Activated CD4-positive, alpha-beta T cell treated with anti-CD3 and anti-CD28 coated beads, Interleukin-2, amount 10 ng/mL, durations not matched to agents 7 days and 5 days (primary cell): ENCODE measurements at places on chromosomes 13 and 19. TPM values are rescaled to one million over a fixed set of nuclear protein-coding genes. Genes with fewer than 3 reads are reported as not detected.

Gene SPTBN4
- 0.50 TPM for total RNA-seq

Gene TLE6
- 1.6 TPM for total RNA-seq

Gene KLK12
- total RNA-seq, result not detected

Gene OR7D2
- not detected for total RNA-seq

- no peak overlapping the region for H3K4me3 ChIP-seq
- DNase-seq, result no peak
- H3K36me3 ChIP-seq, result no peaks in the 10 kb centered on the region
- H3K4me1 ChIP-seq, result no peaks in the 10 kb centered on the region
These were observed 148.9 kb downstream of the SOX1 start for GRCh38 chr13:112215871-112216270.

- H3K27me3 ChIP-seq, result no peaks in the 10 kb centered on the region
- DNase-seq, result no peak
- peak overlapping the region; percentile 89 for H3K4me3 ChIP-seq
These were observed 716 bp downstream of the SH2D3A start for GRCh38 chr19:6766357-6767080.

- H3K4me3 ChIP-seq, result peak overlapping the region; percentile 70
- H3K4me1 ChIP-seq, result peaks cover 21% of the 10 kb centered on the region
- peak overlapping the region; percentile 73 for H3K27ac ChIP-seq
- peaks cover 38% of the 10 kb centered on the region for H3K36me3 ChIP-seq
These were observed 24.8 kb downstream of the ZNF473 start for GRCh38 chr19:50050406-50051227.

DNA sequence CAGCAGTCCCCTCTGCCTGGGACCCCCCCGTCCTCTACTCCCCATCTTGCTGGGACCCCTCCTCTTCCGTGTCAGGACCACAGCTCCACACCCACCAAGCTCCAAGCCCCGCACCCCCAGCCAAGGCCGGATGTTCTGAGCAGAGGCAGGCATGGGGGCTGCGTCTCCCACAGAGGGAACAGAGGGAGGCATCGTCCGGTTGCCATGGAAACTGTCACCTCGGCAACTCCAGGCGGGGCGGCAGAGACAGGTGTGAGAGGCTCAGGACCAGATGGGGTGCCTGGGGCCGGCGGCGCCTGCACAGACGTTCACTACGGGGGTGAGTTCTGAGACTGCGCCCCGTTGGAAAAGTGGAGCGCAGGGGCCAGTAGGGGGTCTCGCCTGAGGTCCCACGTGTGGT is 5.4 kb downstream of the RNU6-9 start:
- H3K36me3 ChIP-seq, result peaks cover 20% of the 10 kb centered on the region
- no peaks in the 10 kb centered on the region for H3K27me3 ChIP-seq
- H3K4me3 ChIP-seq, result no peak overlapping the region

DNA sequence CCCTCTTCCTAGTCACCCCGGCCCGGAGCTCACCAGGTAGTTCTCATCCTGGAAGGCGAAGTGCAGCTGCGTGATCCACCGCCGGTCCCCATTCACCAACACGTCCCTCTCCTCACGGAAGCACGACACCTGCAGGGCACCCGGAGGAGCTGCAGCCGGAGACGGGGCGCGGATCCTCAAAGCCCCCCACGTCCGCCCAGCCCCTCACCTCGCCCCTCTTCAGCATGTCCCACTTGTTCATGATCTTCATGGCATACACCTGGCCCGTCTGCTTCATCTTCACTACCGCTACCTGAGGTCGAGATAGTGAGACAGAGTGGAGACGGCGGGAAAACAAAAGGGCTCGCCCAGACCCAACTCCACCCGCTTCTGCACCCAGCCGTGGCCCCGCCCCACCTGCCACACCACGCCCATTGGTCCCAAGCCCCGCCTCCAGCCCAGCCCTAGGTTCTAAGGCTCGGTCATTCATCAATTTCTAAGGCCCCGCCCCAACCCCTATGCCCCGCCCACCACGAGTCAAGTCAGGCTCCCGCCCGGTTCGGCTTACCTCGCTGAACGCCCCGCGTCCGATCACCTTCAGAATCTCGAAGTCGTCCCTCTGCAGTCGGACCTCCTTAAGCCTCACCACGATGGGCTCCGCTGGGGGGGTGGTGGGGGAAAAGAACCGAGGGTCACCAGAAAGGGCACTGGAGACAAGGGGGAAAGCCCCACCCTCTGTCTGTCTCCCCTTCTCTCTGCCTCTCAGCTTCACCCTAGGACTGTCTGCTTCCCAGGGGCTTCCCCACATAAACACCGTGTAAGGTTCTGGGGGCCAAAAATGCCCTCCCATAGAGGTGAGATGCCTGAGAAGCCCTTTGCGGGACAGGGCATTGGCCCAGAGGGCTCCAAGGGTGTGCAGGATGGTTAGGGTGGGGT is 2.8 kb downstream of the DMPK start:
- peak; percentile 82 for DNase-seq
- H3K27ac ChIP-seq, result no peak overlapping the region
- peaks cover 9% of the 10 kb centered on the region for H3K36me3 ChIP-seq
- peak overlapping the region; percentile 67 for H3K4me3 ChIP-seq
- peaks cover 17% of the 10 kb centered on the region for H3K27me3 ChIP-seq

DNA sequence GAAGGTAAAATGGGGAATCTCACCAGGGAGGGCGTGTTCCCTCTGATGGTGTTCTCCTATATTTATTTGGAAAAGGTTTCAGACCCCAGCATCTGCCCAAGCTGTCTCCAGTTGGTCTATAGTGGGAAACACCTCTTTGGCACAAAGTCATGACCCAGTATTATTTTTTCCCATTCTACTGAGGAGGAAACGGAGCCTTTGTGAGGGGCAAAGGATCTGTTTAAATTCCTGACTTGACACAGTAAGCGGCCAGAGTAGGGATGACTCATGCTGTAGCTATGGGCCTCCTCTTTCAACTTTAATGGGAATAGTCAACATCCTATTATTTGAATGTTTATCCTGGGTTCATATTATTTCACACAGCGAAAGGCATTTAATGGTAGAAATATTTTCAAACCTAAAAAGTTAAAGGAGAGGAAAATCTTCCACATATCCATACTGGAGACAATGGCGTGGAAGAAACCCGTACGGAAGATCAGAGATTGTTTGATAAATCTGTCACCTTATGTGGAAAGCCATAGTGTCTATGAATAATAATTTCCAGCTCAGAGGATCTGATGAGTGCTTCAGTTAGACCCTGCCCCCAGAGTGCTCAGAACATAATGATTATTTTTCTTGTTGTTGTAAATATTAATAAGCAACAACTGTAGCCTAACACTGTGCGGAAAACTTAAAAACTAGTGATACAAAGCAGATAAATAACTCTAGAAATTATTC is 126.0 kb downstream of the FOXO1 start:
- H3K27me3 ChIP-seq, result no peaks in the 10 kb centered on the region
- H3K27ac ChIP-seq, result no peak overlapping the region
- DNase-seq, result no peak

DNA sequence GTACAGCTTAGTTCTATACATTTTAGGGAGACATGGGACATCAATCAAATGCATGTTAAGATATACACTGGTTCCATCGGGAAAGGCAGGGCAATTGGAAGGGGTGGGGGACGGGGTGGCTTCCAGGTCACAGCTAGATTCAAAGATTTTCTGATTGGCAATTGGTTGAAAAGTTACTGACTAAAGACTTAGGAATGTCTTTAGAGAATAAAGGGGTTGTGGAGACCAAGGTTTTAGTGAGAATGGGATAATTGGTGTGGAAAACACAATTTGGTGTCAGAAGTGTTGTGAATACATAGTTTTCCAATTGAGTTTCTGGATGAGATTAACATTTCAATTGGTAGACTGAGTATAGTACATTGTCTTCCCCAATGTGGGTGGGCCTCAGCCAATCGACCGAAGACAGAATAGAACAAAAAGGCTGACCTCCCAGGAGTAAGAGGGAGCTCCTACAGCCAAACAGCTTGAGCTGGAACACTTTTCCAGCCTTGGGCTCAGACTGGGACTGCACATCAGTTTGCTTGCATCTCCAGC is 988 bp upstream of the CCDC169 start:
- no peak overlapping the region for H3K27ac ChIP-seq
- peaks cover 9% of the 10 kb centered on the region for H3K36me3 ChIP-seq
- no peak for DNase-seq
- peaks cover 13% of the 10 kb centered on the region for H3K4me1 ChIP-seq

DNA sequence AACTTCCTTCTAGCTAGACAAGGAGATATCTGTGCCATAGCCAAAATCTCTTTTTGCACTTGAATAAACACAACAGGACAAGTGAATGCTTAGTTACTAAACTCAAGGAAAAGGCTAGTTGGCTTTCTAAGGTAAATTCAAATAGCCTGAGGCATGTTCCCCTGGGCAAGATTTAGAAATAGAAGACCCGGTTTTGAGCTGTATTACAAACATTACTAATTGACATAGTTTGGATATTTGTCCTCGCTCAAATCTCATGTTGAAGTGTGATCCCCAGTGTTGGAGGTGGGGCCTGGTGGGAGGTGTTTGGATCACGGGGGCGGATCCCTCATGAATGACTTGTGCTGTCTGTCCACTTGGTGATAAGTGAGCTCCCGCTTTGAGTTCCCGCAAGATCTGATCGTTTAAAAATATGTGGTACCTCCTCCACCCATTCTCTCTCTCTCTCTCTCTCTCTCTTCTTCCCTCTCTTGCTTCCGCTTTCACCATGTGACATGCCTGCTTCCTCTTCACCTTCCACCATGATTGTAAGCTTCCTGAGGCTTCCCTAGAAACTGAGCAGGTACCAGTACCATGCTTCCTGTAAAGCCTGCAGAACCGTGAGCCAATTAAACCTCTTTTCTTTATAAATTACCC is 3.9 kb upstream of the KBTBD6 start:
- H3K27me3 ChIP-seq, result no peaks in the 10 kb centered on the region
- H3K36me3 ChIP-seq, result peaks cover 7% of the 10 kb centered on the region
- no peak for DNase-seq
- no peak overlapping the region for H3K4me3 ChIP-seq

DNA sequence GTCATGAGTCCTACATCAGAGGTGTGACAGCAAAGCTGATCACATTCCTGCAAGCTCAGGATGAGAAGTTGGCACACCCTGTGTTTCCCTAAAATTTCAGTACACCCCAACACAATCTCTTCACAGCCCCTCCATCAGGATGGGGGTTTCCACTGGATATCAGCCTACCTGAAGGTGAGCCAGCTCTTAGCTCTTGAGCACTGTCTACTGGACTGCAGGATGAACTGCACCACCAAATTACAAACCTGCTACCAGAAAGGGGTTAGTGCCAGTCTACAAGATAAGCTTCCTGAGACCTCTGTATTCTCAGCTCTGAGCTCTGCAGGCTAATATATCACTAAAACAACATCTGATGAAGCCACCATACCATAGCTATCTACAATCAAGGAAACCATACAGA is 1616.2 kb upstream of the SPRY2 start:
- no peaks in the 10 kb centered on the region for H3K4me1 ChIP-seq
- DNase-seq, result no peak
- H3K27ac ChIP-seq, result no peak overlapping the region
- H3K27me3 ChIP-seq, result no peaks in the 10 kb centered on the region
- H3K36me3 ChIP-seq, result no peaks in the 10 kb centered on the region

DNA sequence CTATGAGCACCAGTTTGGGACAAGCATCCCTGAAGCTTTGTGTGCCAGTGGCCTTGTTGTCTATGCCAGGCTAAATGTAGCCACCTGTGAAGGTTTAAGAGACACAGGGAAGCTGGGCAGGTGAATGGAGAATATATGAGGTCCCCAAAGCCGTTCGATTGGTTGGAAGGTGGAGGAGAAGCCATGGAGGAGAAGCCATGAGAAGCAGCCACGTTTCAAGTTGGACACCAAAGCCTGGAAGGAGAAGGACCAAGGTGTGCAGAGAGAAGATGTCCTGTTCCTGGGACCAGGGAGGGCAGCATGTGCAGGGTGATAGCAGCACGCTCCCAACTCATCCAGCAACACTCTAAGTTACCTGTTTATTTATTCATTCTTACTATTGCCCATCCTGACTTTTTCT is 432.3 kb upstream of the TSHZ3 start:
- H3K27ac ChIP-seq, result no peak overlapping the region
- H3K4me3 ChIP-seq, result no peak overlapping the region
- H3K4me1 ChIP-seq, result no peaks in the 10 kb centered on the region
- no peaks in the 10 kb centered on the region for H3K27me3 ChIP-seq
- DNase-seq, result no peak

DNA sequence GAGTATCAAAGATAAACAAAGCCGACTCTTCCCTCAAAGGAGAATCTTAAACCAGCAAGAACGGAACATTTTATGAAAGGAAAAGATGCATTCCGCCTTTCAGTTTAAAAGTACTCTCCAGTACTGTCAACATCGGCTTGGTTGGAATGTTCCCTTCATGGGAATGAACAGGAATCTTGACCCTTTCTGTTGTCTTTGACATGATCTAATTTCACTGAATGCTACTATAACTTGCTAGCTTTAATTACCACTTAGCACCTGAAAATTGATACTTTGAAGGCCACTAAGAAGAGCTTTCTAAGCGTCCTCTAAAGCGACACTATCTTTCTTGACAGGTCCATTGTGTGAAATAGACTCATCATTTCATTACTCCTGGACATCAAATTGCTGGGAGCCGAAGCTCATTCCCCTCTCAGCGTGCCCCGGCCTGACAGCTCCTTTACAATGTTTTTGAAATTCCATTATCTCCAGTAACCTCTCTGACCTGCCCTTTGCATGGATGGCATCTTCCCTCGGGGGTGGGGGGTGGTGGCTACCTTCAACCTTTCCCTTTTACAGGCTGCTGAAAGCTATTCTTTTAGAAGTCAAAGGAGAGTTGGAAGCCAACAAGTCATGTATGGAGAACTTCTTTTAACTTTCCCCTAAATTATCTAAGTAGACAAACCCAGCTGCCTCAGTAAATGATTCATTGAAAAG is 67.9 kb downstream of the EFNB2 start:
- H3K27ac ChIP-seq, result no peak overlapping the region
- DNase-seq, result no peak
- no peaks in the 10 kb centered on the region for H3K27me3 ChIP-seq
- no peaks in the 10 kb centered on the region for H3K36me3 ChIP-seq

DNA sequence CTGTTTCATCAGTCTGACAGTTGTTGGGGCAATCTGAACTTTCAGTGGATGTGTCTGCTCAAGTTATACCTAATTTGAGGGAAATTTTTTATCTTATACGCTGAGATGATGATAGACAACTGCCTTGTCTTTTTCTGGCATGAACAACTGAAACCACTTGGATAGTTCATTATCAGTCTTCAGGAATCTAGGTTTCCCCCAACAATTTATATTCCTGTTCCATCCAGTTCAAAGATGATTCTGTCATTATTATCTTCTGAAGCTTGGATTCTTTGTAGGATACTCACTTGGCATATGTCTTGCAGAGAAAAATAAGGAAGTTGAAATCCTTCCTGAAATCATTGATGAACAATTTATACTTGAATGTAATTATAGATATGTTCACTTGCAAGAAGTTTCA is 193.7 kb downstream of the LMO7 start:
- H3K4me3 ChIP-seq, result no peak overlapping the region
- DNase-seq, result no peak
- no peaks in the 10 kb centered on the region for H3K27me3 ChIP-seq
- peaks cover 1% of the 10 kb centered on the region for H3K36me3 ChIP-seq
- H3K27ac ChIP-seq, result no peak overlapping the region

GRCh38 chr13:107832500-107833100 is 382.7 kb downstream of the LIG4 start:
- no peak for DNase-seq
- no peaks in the 10 kb centered on the region for H3K36me3 ChIP-seq
- H3K4me3 ChIP-seq, result no peak overlapping the region
- no peaks in the 10 kb centered on the region for H3K4me1 ChIP-seq
- no peak overlapping the region for H3K27ac ChIP-seq

- DNase-seq, result peak; percentile 83
- H3K27ac ChIP-seq, result peak overlapping the region; percentile 92
- peak overlapping the region; percentile 78 for H3K4me3 ChIP-seq
- peaks cover 11% of the 10 kb centered on the region for H3K4me1 ChIP-seq
- H3K36me3 ChIP-seq, result peaks cover 16% of the 10 kb centered on the region
These were observed 57.1 kb downstream of the ZNF568 start for GRCh38 chr19:36973021-36973843.
